ENCODE measurements at places on chromosomes 1 and 21.

- DNase-seq: no peak
Observed at GRCh38 chr1:202968351-202968750, 1.3 kb upstream of the CYB5R1 start.

- DNase-seq: no peak
Observed at GRCh38 chr1:81252471-81253151, 548.1 kb upstream of the ADGRL2 start.

DNA sequence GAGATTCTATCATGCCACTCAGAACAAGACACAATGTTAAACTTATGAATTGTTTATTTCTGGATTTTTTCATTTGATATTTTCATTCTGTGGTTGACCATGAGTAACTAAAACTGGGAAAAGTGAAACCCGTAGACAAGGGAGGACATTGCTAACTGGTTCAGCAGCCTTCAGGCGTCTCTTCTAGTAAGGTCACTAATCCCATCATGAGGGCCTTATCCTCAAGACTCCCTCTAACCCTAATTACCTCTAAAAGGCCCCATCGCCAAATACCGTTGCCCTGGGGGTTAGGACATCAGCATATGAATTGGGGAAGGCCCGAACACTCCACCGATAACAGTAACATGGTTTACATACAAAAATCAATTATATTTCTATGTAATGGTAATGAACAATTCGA is 247.6 kb downstream of the TM2D1 start:
- no peak for DNase-seq

DNA sequence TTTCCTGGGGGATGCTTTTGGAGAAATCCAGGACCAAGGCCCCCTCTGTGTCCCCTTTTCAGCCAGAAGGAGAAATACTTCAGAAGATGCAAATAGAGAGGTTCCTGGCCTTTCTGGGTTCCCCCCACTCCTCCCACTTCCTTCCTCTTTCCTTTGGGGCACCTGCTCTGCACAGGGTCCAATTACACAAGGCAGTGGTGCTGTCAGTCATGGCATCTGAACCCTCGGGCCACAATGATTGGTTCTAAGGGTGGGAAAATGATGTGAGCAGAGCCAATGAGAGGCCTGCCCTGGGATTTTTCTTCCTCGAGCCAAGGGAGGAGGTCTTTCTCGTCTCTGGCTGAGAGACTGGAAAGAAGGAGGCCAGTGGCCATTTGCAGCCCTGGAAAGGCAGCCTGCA is 282.2 kb downstream of the NPHP4 start:
- DNase-seq: no peak

DNA sequence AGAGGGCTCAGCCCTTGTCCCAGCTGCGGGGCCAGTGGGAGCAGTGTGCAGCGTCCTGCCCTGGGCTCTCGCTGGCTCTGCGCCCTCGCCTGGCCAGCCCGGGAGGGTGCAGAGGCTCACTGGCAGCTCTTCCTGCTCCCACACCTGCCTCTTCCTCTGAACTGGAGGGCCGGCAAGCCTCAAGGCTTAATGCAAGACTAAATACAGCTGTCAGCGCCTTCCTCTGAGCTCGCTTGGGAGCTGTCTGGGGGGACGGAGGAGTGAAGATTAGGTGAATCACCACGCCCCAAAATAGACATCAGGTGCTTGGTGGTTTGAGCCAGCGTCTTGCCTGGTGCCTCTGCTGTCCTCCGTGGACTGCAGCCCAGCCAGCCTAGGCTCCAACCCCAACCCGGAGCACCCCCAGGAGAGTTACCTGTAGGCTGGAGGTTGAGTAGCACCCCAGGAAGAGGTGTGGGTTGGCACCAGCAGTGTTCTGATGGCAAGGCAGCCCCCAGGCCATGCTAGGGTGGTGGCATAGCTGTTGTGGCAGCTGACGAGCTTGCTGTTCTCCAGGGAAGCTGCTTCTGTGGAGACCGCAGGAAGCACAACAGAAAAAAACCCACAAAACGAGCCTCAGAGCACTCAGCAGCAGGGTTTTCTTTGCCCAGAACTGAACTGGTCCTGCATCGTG is 36.9 kb downstream of the UMODL1 start:
- DNase-seq: peak; percentile 45

- peak; percentile 25 for DNase-seq
Observed at GRCh38 chr1:204213668-204214662, at the start of gene GOLT1A. TSS of gene GOLT1A (minus strand) at chr1:204213988. CDS start at chr1:204213906, 82 bp downstream.

- DNase-seq: no peak
Observed at GRCh38 chr1:147475488-147475887, 65.8 kb upstream of the BCL9 start.

DNA sequence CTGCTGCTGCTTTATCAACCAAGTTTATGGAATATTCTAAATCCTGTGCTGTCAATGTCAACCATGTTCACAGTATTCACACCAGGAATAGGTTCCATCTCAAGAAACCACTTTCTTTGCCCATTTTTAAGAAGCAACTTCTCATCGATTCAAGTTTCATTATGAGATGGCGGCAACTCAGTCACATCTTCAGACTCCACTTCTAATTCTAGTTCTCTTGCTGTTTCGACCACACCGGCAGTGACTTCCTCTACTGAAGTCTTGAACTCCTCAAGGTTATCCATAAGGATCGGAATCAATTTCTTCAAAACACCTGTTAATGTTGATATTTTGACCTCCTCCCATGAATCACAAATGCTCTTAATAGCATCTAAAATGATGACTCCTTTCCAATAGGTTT is 39.7 kb upstream of the IFNLR1 start:
- DNase-seq: no peak

GRCh38 chr1:25772692-25773245 is 27.2 kb upstream of the SELENON start:
- DNase-seq: no peak

DNA sequence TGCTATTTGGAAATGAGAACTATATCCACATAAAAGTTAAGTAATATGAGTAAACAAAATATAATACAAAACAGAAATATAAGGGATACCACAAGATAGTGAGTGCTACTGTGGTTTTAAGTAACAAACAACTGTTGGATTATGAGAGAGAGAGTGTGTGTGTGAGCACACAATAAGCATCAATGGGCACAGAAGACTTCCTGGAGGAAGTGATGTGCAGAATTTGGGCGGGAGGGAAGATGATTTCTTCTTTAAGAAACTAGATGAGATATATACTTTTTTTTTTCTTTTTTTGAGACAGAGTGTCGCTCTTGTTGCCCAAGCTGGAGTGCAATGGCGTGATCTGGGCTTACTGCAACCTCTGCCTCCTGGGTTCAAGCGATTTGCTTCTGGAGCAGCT is 7.9 kb upstream of the IER5 start:
- DNase-seq: no peak

DNA sequence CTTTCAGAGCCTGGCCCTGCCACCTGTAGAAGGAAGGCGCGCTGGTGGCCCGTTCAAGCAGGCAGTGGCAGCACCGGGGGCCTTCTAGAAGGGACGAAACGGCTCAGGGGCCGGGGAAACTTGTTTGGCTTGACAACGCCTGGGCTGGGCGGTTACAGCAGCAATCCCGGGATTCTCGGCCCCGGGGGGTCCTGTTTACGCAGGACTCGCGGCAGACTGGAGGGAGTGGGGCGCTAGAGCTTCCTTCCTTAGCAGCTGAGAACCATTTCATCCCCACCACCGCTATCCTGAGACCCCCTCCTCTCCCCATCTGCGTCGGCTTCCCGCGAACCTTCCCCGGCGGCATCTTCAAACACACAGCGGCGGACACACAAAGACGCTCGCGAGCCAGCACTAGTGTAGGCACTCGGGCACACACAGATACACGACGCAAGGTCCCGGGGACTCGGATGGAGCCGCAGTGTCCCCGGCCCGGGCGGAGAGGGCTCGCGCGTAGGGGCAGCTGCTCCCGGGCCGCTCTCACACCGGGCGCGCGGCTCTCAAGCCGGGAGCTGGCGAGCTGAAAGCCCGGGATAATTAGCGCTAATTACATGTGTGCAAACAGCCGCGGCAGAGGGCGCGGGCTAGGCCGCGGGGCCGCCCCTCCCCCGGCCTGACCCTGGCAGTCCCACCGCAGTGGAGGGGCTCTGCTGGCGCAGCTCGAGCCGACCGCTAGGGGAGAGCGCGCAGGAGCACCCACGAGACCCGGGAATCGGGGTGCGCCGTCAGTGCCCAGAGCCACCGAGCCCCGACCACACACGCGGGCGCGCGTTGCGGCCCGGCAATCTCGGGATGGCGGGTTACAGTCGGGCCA is 271.4 kb downstream of the FOXD2 start:
- DNase-seq: no peak

DNA sequence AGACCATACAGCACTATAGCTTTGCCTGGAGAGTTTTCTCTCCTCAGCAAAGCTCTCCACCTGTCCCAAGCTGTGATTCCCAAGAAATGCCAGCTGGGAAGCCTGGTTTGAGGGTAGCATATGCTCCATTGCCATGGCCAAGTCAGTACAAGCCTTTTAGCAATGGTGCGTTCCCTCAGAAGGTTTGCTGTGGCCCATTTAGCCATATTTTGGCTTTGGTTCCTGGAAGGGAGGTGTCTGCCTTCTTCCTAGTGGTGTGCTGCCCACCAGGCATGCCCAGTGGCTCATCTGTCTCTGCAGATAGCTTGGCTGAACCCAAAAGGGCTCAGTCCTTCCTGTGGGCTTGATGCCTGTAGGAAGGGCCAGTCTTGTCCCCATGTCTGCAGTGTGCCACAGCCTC is 32.4 kb downstream of the GALNT2 start:
- no peak for DNase-seq

DNA sequence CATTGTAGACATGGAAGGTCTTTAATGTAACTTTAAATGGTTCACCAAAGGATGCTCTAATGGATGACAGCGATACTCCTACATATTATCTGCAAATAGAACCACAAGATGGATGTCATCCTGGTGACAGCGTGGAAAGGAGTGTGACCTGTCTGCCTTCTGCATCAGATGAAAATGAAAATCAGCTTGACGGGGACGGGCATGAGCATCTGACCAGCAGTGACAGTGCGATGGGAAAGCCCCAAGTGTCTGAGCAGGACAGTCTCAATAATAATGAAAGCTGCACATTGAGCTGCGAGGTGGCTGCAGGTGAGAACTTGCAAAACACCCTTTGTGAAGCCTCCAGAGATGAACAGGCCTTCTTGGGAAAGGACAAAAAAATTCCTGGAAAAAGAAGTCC is 25.2 kb downstream of the CNST start:
- DNase-seq: no peak

DNA sequence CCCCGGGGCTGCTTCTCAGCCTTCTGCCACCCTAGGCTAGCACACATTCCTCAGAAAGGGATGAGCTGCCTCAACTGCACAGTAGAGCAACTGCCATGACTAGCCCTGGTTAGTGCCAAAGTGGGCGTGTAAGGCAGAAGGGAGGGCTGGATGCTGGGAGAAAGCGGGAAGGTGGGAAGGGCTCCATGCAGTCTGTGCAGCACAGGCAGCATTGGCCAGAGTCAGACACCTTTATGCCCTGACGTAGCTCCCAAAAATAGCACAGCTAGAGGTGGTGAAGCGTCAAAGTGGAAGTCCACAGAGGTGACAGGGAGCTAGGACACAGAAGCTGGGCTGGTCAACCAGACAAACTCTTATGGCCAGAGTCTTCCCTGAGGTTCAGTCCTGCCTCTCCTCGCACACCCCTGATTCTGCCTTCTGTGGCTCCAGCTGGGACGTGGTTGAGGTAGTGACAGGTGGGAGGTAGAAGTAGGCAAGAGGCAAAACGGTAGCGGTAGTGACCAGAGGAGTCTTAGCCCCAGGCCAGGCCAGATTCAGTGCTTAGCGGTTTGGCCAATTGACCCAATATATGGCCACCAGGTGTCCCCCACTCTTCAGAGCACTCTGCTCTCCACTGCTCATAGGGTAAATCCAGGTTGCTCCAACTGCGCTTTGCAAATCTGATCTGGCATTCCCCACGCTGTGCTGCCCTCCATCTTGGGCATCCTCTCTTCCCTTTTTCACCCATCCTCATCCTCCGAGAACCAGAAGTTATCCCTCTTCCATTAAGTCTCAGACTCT is 45.6 kb downstream of the DDX20 start:
- DNase-seq: no peak

- DNase-seq: no peak
Observed at GRCh38 chr1:118905196-118905595, 82.9 kb downstream of the TBX15 start.

DNA sequence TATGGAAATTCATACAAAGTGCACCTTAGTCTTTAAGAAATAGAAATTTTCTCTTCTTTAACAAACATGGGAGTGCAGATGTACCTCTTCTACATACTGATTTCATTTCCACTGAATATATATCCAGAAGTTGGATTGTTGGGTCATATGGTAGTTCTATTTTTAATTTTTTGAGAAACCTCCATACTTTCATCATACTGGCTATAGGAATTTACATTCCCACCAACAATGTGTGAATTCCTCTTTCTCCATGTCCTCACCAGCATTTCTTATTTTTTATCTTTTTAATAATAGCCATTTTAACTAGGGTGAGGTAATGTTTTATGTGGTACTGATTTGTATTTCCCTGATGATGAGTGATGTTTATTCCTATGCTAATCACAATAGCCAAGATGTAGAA is 87.5 kb downstream of the RGS2 start:
- DNase-seq: no peak

GRCh38 chr1:111876631-111877030 is 112.8 kb downstream of the KCND3 start:
- DNase-seq: no peak

DNA sequence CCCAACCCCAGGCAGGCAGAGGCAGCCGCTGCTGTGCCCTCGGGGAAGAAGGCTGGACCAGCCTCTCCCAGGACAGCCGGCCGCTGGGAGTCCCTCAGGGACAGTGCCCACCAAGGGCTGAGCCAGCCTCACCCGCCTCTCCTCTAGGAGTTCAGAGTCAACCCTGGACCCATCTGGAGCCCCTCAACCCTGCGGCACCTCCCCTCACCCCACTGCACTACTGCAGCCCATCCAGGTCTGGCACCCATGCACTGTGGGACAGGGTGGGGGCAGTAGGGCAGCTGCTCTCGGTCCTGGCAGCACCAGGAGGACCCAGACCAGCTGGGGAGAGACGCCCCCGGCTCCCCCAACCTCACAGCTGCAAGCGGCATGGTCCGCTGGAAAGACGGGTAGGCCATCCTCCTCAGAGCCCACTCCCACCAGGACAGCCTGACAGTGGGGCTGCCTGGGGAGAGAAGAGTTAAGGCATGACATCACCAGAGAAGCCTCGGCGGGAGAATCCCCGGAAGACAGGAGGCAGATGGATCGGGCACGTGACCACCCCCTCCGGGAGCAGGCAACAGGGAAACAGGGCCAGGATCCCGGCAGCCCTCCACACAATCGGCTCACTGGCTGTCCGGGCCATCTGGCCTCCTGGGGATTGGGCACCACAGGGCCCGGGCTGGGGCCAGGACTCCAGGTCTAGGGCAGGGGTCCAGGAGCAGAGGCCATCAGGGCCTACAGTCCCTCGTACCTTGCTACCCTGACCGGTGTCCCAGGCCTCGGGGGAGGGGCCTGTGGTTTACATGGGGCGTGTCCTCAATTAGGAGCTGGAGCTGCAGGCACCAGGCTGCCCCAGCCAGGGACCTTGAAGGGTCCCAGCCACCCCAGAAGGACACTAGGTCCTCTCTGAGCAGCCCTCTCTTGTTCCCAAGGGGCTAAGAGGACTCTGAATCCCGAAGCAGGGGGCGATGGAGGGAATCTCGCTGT is 3.1 kb downstream of the ACAP3 start:
- no peak for DNase-seq

- DNase-seq: no peak
Observed at GRCh38 chr1:214271174-214271858, 9.6 kb upstream of the SMYD2 start.
